ENCODE measurements at places on chromosomes 6 and 20. TPM values are rescaled to one million over a fixed set of nuclear protein-coding genes. Genes with fewer than 3 reads are reported as not detected.

- H3K4me1 ChIP-seq: no peaks in the 10 kb centered on the region
- DNase-seq: no peak
- H3K27ac ChIP-seq: no peak overlapping the region
Measured at GRCh38 chr20:14142964-14143627, 147.8 kb downstream of the MACROD2 start.

- DNase-seq: peak; percentile 91
- H3K4me3 ChIP-seq: no peak overlapping the region
- peaks cover 2% of the 10 kb centered on the region for H3K36me3 ChIP-seq
Measured at GRCh38 chr6:16332175-16332542, 93.8 kb downstream of the GMPR start.

DNA sequence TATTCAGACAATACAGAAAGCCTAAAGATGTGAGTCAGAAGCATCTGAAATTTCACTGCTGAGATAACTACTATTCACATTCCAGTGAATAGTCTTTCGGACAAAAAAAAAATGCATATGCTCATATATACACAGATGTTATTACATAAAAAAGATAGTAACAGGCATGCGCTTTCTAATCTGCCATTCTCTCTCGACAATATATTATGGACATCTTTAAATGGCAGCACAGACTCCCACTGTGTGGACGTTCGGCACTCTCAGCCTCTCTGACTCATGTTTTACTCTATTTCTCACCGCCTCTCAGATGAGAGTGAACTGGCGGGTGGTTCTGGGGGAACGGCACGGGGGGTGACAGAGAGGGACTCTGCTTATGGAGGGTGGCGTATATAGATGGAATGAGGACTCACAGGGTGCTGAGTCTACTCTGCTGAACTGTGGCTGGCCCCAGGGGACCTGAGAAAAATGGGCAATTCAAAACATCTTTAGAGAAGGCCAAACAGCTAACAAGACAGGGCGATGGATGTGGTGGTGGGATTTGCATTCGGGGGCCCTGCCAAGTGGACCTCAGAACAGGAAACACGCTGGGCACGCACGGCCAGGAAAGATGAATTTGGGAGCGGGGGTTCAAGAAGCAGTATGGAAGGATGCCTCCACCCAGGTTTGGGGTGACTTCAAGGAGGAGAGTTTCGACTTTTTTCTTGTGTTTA lies 68.9 kb downstream of the MDGA1 start:
- H3K27me3 ChIP-seq: peaks cover 30% of the 10 kb centered on the region
- no peak overlapping the region for H3K4me3 ChIP-seq
- no peaks in the 10 kb centered on the region for H3K36me3 ChIP-seq
- H3K4me1 ChIP-seq: peaks cover 22% of the 10 kb centered on the region
- no peak for DNase-seq

- H3K27me3 ChIP-seq: no peaks in the 10 kb centered on the region
- no peaks in the 10 kb centered on the region for H3K4me1 ChIP-seq
- H3K4me3 ChIP-seq: no peak overlapping the region
- DNase-seq: no peak
Measured at GRCh38 chr6:50451826-50452400, 261.4 kb upstream of the TFAP2D start.

- H3K27ac ChIP-seq: peak overlapping the region; percentile 96
- no peaks in the 10 kb centered on the region for H3K27me3 ChIP-seq
- H3K36me3 ChIP-seq: no peaks in the 10 kb centered on the region
- peak overlapping the region; percentile 85 for H3K4me3 ChIP-seq
- peaks cover 49% of the 10 kb centered on the region for H3K4me1 ChIP-seq
- peak; percentile 94 for DNase-seq
Measured at GRCh38 chr6:71289039-71289801, 609 bp downstream of the OGFRL1 start.

GRCh38 chr20:11907621-11908020 lies 10.1 kb upstream of the BTBD3 start:
- no peak overlapping the region for H3K27ac ChIP-seq
- no peak for DNase-seq
- no peaks in the 10 kb centered on the region for H3K36me3 ChIP-seq
- H3K4me1 ChIP-seq: no peaks in the 10 kb centered on the region

HCK gene
- total RNA-seq: 147 TPM

TAP1 gene
- 160 TPM for total RNA-seq

All from spleen (tissue), 13 donors.